ENCODE measurements at places on chromosomes 6 and 20. TPM values are rescaled to one million over a fixed set of nuclear protein-coding genes. Genes with fewer than 3 reads are reported as not detected.

PLCB1 gene
- total RNA-seq: 8.9 TPM

PRKN gene
- 1.1 TPM for total RNA-seq

PLG gene
- total RNA-seq: not detected

SAMD5 gene
- 0.18 TPM for total RNA-seq

CDSN gene
- not detected for total RNA-seq

NRSN1 gene
- not detected for total RNA-seq

NINL gene
- 3.2 TPM for total RNA-seq

SIRPD gene
- not detected for total RNA-seq

ZSWIM3 gene
- 6.1 TPM for total RNA-seq
